Thymus (tissue), 14 donors: ENCODE measurements at places on chromosomes 1 and 21.

DNA sequence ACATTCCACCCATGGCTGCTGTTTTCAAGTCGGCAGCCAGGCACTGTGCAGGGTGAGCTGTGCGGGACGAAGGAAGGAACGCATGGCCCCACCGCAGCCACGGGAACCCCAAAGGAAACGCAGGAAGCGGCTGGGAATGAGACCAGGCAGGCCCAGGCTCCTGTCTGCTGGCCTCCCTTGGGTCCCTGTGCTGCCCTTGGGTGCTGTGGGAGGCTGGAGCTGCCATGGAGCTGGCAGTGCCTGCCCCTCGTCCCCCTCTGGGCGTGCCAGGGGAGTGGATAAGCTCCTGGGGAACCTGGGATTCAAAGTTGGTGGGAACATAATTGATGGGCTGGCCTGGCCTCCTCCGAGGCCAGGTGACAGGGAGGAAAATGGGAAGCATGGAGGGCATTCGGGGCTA, 5.3 kb upstream of the KRTAP10-4 start:
- no peak for DNase-seq

DNA sequence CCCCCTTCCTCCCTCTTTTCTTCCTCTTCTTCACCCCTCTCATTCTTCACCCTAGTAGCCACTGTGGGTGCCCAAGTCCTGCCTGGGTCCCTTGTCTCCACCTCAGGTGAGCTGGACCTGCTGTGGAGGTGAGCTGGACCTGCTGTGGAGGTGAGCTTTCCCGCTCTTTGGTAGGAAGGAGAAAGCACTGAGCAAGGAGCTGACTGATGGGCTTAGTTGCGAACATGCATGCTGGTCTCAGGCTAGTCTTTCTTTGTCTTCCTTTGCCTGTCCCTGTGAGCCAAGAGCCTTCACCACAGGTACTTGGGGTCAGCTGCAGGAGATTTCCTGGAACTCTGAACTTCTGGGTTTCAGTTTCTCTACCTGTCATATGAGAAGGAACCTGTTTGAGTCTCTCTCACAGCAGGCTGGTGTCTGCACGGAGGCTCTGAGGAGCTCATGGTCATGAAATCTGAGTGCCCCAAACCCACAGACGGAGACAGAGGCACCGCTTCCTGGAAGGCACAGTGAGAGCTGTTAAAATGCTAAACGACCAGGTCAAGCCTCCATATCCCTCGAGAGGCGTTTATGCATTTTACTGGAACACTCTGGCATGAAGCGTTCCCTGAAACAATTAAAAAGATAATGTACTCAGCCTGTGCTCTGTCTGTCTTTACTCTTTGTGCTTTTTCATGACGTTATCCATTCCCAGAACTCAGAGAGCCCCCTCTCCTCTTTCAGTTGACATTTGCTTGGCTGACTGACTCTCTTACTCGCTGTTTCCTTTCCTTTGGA, 69.5 kb downstream of the RHOU start:
- DNase-seq, result peak; percentile 56

GRCh38 chr1:41672641-41673361, 188.3 kb upstream of the EDN2 start:
- DNase-seq, result no peak

- no peak for DNase-seq
Measured at GRCh38 chr1:43067233-43067745, 104.8 kb downstream of the EBNA1BP2 start.

- no peak for DNase-seq
Measured at GRCh38 chr1:226402739-226403165, 5.1 kb downstream of the PARP1 start.

GRCh38 chr1:205226868-205227583, 720 bp upstream of the TMCC2 start:
- peak; percentile 37 for DNase-seq

DNA sequence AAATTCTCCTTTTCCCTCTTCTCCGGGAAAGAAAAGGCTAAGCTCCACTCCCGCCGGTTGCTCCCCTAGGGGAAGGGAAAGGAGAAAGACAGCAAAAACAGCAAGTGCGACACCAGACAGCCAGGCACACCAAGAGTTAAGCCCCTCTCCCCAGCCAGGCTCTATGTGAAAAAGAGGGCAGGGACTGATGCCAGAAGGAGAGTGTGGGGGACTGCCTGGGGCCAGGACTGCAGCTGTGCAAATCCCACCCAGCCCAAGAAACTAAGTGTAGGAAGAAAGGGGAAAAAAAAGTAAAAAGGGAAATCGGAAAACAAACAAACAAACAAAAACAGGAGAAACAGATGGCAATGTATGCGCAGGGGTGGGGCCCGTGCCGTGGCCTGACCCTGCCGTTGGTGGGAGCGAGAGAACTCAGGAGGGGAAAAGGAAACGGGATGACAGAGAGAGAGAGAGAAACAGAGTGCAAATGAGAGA, 27.7 kb upstream of the FMO1 start:
- DNase-seq, result no peak

GRCh38 chr1:158720620-158721019, at the start of gene OR6K3:
Gene OR6K3 (minus strand): TSS chr1:158720720. CDS start chr1:158718115, 2,605 bp downstream.
- no peak for DNase-seq

GRCh38 chr1:59138402-59138801, 158.5 kb upstream of the FGGY start:
- DNase-seq, result no peak

GRCh38 chr1:167043752-167044488, 46.3 kb downstream of the GPA33 start:
- DNase-seq, result peak; percentile 29

GRCh38 chr1:152517237-152517811, 3.0 kb downstream of the CRCT1 start:
- DNase-seq, result no peak

DNA sequence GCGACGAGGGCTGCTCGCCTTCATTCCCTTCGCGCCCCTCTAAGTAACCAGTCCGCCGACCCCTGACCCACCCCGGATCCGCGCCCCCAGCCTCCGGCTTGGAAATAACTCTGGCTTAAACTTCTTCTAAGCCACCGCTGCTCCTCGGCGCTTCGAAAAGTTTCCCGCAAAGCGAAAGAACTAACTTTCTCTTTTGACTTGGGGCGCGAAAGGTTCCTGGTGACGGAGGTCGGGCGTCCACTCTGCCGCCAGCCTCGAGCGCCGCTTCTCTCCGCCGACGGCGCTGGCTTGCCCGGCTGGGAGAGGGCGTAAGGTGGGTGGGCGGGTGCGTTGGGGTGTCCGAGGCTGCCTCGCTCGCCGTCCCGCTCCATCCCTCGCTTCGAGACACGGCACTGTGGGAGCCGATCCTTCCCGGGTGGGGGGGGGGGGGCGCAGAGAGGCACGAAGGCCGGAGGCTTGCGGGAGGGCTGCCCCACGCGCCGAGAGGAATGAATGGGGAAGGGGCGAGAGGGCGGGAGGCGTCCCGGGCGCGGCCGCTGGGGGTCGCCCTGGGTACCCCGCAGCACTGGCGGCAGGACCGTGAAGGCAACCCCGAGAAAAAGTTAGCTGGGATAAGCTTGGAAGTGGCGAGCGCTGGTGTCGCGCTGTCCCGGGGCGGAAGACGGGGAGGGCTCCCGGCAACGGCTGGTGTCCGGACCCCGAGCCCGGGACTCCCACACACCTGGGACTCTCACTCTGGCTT, 569 bp downstream of the ATF3 start:
- DNase-seq, result no peak

GRCh38 chr1:206672844-206673758, 11.6 kb upstream of the MAPKAPK2 start:
- DNase-seq, result no peak

GRCh38 chr1:20302108-20302471, 11.4 kb downstream of the VWA5B1 start:
- DNase-seq, result no peak

DNA sequence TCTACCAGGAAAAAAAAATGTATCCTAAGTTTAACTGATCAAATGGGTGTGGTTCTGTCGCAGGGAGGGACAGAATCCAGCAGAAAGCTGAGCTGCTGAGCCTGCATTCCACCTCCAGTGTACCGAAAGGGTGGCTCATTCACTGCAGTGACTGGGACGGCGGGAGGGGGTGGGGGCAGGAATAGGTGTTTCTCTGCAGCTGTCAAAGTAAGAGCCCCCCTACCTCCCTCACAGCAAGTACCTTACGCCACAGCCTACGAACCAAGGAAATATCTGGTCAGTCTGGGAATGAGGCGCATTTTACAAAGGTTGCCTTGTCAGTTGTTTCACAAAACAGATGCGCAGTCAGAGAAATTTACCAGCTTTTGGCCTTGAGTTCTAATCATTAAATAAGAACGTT, 1.7 kb downstream of the S100B start:
- DNase-seq, result no peak

- DNase-seq, result no peak
Measured at GRCh38 chr1:182666706-182667105, 17.7 kb downstream of the RGS8 start.

DNA sequence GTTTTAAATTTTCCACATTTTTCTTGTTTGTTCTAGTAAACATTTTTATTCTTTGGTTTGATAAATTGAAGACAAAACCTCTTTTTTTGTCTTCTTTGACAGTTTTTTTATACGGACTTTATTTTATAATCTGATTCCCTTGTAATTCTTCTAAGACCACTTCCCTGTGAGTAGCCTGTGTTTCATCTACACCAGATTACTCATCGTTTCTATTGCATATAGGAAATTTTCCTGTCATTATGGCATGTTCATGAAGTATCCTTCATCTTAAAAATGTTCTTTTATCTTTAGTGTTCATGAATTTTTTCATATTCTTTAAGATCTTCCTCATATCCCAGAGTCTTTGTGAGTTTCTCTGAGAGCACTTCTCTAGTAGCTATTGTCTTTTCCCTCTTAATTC, 109.8 kb downstream of the USP25 start:
- no peak for DNase-seq

- DNase-seq, result no peak
Measured at GRCh38 chr1:98705591-98705990, 44.1 kb downstream of the SNX7 start.

GRCh38 chr1:61754545-61754944, 12.3 kb downstream of the PATJ start:
- no peak for DNase-seq

DNA sequence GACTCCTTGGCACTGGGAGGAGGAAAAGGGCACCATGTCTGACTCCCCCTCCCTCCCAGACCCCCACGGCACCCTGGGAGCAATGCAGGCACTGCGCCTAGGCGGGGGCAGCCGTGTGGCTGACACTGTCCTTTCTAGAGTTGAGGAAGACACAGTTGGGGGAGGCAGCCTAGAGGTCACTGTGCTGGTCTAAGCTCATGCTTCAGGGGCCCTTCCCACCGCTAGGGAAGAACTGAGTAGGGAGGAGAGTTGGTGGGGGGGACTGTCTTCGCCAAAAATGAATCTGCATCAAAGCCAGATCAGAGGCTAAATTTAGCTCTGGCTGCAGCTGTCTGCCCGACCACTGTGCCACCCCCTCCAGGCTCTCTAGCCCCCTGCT, 3.4 kb downstream of the SEMA6C start:
- no peak for DNase-seq

- DNase-seq, result no peak
Measured at GRCh38 chr1:60668585-60668984, 413.8 kb upstream of the NFIA start.

- no peak for DNase-seq
Measured at GRCh38 chr1:203692565-203693470, 66.2 kb downstream of the ATP2B4 start.

DNA sequence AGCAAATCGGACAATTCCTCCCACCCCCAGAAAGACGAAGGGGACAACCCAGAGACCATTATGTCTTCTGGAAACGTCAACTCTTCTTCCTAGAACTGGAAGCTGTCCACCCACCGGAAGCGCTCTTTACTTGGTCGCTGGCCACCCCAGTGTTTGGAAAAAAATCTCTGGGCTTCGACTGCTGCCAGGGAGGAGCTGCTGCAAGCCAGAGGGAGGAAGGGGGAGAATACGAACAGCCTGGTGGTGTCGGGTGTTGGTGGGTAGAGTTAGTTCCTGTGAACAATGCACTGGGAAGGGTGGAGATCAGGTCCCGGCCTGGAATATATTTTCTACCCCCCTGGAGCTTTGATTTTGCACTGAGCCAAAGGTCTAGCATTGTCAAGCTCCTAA, 3.2 kb downstream of the S1PR1 start:
- no peak for DNase-seq

DNA sequence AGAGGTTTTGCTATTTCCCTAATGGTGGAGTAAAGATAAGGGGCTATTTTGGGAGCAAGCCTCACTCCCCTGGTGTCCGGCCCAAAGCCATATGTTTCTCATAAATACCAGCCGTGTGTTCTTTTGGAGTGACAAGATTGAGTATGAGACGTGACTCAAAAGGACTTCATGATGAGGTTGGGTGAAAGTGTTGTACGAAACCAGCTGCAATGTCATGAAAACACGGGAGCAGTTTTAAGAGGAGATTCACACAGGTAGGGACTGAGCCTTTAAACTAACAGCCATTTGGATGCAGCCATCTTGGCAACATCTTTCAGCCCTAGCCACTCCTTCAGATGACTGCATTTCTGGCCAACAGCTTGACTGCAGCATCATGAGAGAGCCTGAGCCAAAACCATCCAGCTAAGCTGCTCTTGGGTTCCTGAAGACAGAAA, 532.3 kb upstream of the USP24 start:
- no peak for DNase-seq

GRCh38 chr1:196650403-196650802, 1.4 kb upstream of the CFH start:
- no peak for DNase-seq

GRCh38 chr1:165575468-165576099, 31.8 kb downstream of the LRRC52 start:
- DNase-seq, result no peak

GRCh38 chr1:87790756-87791155, 462.1 kb downstream of the LMO4 start:
- no peak for DNase-seq

- peak; percentile 18 for DNase-seq
Measured at GRCh38 chr1:175757381-175758015, 14.1 kb upstream of the TNR start.
